ENCODE measurements at places on chromosomes 7 and 10.

- DNase-seq: no peak
Observed at GRCh38 chr10:78448470-78448869, 414.8 kb downstream of the RPS24 start.

- no peak for DNase-seq
Observed at GRCh38 chr7:12456506-12456905, 52.8 kb upstream of the VWDE start.

DNA sequence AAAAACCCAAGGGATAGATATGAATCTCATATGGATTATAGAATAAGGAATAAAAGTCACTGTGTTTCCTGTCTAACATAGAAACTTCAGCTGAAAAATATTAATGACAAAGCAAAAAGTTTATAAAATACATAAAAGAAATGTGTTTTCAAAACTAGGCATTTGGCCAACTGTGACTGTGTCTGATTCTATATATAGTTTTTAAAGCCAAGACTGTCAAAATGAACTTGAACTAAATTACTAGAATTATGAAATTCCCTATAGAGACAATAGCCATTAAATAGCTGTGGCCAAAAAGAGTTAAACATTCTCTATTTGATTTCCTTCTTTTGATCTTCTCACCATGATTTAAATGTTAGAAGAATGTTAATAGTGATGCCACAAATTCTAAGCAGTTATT, 311.2 kb upstream of the SEMA3D start:
- no peak for DNase-seq

DNA sequence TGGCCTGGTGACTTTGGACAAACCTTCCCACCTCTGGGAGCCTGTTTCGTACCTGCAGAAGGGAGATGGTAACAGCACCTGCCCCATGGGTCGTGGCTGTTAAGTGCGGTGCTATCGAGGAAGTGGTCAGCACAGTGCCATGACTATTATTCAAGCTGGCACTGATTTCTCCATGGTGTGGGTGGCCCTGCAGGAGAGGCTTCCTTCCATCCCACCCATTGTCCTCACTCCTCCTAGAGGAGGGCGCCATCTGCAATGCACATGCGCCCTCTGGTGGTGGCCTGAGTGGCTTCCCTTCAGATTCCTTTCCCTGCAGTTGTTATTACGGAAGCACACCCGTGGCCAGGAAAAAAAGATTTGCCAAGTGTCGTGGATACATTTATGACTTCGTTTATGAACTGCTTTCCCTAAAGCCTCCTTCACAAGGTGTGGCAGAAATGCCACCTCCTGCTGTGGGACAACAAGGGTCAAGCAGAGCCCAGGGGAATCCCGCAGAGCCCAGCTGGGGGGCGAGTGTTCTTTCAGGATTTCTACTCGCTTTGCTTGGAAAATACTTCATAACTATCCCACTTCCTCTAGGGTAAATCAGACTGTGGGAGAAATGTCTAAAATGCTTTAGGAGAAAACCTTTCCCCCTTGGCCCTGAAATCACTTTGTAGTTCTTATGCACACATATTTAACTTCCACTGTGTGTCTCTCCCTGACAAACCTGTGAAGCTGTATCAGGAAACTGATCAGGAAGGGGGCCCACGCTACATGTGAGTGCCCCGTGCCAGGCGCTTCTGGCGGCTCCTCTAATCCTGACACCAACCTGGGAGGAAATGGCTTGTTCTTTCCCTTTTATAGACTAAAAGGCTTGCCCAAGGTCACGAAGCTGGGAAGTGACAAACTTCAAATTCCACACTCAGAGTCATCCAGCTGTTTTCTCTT, 98.0 kb upstream of the ANLN start:
- DNase-seq: peak; percentile 85

DNA sequence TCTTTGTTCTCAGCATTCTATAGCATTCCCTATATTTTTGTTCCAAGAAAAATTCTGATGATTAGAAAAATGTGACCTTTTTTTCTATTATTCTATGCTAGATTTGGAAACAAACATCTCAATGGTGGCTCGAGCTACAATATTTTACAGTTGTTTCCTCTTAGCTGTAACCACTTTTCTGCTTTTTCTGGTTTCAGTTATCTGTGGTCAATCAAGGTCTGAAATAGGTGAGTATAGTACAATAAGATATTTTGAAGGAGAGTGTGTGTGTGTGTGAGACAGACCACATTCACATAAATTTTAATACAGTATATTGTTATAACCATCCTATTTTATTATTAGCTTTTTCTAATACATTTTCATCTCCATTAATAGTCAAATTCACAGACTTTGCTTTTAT, 564.5 kb upstream of the GHITM start:
- DNase-seq: no peak

DNA sequence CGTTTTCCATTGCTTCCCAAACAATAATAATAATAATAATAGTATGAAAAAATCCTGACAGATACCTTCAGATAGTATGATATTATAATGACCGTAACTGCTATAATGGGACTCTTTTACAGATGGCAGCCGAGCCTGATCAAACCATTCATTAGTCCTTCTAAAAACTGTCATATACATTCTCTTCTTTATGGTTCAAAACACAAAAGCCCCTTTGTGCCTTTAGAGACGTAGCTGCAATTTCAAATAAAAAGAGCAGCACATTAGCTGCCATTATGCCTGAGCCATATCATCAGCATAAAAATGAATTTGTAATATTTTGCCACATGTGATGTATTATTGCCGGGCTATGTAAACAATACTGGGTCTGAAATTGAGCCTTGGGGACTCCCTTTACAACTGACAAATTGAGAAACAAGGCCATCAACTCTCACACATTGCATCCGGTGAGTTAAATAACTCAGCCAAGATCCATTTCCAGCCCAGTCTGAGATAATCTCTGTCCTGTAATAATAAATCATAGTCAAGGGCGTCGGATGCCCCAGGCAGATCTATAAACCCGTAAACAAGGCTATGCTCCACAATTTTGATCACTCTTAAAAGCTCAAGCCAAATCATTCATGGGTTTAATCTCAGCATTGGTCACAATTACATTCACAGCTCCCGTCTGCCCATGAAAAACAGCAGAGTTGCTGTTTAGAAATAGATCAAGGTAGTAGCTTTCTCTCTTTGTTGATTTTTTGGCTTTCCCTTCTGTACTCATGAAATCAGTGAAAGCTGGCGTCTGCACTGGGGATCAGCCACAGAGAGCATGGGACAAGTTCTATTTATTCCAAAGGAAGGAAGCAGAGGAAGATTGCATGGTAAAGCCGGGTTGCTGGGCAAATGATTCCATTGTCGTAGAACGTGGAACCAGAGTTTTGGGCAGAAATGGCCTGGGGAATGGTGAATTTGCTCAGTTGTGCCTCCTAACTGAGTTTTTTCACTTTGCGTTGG, 150.1 kb upstream of the BMPER start:
- DNase-seq: no peak

- no peak for DNase-seq
Observed at GRCh38 chr7:117243390-117243789, 79.5 kb downstream of the WNT2 start.

- DNase-seq: no peak
Observed at GRCh38 chr7:101714097-101714496, 85.0 kb upstream of the MYL10 start.

DNA sequence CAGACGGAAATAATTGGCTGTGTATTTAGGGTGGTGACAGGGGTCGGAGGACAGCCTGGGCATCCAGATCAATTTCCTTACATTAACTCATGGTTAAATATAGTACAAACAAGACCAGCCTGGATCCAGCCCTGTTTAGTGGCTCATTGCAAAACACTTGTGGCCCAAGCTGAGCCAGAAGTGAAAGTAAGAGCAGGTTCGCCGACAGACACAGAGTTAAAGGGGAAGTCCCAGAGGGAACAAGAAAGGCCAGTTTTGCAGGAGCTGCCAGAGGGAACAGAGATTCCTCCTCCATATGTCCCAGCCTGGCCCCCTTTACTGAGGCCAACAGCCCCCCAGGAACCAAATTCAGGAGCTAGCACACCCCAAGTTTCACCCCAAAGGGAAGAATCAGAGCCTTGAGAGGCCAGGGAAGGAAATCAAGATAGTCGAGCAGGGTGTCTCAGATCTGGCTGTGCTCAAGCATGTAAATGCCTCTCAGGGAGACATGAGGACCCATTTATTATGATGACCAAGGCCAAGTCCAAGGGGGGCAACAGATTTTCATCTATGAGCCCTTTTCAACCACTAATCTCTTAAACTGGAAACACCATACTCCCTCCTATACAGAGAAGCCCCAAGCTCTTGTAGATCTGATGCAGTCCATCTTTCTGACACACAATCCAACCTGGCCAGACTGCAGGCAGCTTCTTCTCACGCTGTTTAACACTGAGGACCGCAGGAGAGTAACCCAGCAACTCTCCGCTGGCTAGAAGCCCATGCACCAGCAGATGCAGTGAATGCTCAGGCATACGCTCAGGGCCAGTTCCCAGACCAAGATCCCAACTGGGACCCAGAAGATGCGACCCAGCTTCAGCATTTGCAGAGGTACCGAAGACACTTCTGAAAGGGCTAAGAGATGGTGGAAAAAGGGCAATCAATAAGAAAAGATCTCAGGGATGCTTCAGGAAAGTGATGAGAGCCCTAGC, 15.9 kb upstream of the ADCK2 start:
- no peak for DNase-seq

- DNase-seq: no peak
Observed at GRCh38 chr10:96222441-96222840, 48.9 kb downstream of the BLNK start.

- DNase-seq: no peak
Observed at GRCh38 chr10:46040004-46040403, 6.1 kb downstream of the MSMB start.

DNA sequence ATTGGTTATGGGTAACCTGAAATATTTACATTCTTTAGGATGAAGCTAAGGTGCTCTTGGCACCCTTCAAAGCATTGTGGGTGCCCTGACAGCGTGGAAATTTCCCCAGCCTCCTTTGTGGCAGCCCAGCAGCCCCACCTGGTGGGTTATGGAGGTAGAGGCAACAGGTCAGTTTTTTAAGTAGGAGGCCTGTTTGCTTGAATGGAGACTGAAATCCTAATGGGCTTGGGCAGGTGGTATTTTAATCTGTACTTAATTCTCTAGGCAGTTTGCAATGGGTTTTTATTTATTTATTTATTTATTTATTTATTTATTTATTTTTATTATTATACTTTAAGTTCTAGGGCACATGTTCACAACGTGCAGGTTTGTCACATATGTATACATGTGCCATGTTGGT, 139.4 kb downstream of the EPC1 start:
- no peak for DNase-seq

GRCh38 chr10:14391342-14391741, 60.6 kb upstream of the FRMD4A start:
- DNase-seq: no peak

- no peak for DNase-seq
Observed at GRCh38 chr7:23346316-23346715, 47.2 kb downstream of the MALSU1 start.

GRCh38 chr10:46096909-46097575, 51.0 kb upstream of the MSMB start:
- DNase-seq: no peak

GRCh38 chr7:4931943-4932342, 27.0 kb downstream of the MMD2 start:
- no peak for DNase-seq

GRCh38 chr10:49605216-49605938, 4.7 kb upstream of the SLC18A3 start:
- DNase-seq: peak; percentile 45

- no peak for DNase-seq
Observed at GRCh38 chr7:122301858-122302760, 2.4 kb downstream of the FEZF1 start.

- no peak for DNase-seq
Observed at GRCh38 chr10:63699785-63700613, 178.8 kb downstream of the REEP3 start.

DNA sequence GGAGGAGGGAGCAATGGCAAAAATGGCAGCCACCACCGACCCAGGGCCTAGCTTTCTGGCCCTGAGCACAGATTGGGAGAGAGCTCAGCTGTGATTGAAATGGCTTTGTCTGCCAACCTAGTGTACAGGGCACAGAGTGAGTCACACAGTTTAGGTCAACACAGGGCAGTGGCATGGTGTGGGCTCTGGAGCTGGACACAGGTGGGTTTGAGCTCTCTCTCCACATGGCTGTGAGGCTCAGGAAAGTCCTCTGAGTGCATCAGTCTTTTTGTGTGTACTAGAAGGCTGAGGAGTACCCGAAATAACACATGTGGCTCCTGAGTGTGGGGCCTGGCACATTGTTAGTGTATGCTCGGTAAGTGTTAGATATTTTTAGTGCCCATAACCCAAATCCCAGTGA, 60.2 kb upstream of the LOXL4 start:
- DNase-seq: no peak

DNA sequence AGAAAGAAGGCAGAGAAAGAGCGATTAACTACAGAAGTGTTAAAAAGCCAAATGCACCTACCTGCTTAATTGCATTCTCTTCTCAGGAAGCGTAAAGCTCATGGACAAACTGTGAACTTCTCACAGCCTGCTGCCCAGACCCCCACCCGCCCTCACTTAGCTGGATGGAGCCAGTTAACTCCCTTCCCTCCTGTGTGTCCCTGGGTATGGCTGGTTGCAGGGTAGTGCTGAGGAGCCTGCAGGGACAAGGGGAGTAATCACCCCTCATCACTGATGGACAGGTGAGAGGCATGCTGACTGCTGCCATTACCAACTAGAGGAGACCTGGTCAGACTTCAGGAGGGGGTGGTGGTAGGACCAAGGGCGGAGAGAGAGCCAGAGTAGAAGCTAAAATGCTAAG, 37.5 kb downstream of the ENO4 start:
- DNase-seq: no peak

GRCh38 chr7:148304456-148304855, 286.1 kb upstream of the C7orf33 start:
- no peak for DNase-seq

- DNase-seq: no peak
Observed at GRCh38 chr7:117163101-117163500, 159.8 kb downstream of the WNT2 start.

GRCh38 chr7:17488829-17489228, 190.4 kb downstream of the AHR start:
- no peak for DNase-seq

- DNase-seq: no peak
Observed at GRCh38 chr7:30616318-30616717, 21.6 kb downstream of the GARS1 start.

GRCh38 chr7:83663131-83663530, 14.2 kb upstream of the SEMA3E start:
- no peak for DNase-seq

- no peak for DNase-seq
Observed at GRCh38 chr7:48299580-48300169, 128.4 kb downstream of the ABCA13 start.

DNA sequence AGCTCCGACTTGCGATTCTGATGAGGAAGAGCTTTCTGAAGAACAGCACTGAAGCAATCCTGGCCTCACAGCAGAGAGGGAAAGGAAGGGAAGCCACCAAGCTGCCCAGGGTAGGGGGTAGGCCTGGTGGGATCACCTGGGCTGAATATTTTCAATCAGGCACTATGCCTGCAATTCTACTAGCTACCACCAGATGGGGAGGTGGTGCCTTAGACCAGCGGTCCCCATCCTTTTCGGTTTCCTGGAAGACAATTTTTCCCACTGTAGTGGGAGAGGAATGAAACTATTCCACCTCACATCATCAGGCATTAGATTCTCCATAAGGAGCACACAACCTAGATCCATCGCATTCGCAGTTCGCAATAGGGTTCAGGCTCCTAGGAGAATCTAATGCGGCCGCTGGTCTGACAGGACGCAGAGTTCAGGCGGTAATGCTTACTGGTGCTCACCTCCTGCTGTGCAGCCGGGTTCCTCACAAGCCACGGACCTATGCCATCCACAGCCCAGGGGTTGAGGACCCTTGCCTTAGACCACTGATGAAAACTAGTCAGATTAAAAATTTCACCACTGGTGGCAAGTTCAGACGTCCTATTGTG, 2.7 kb downstream of the LRRC20 start:
- no peak for DNase-seq

- no peak for DNase-seq
Observed at GRCh38 chr7:100013328-100013676, 2.1 kb upstream of the ZKSCAN1 start.
